NK-92 treated with Interleukin-12 subunit alpha and Interleukin-12 subunit beta, amount 100 ng/mL, for 24 hours (cell line): ENCODE measurements at places on chromosomes 2 and 18.

GRCh38 chr2:14635391-14635871, 2.9 kb downstream of the LRATD1 start:
- no peak for DNase-seq

GRCh38 chr2:171406044-171406443, 27.7 kb downstream of the METTL8 start:
- no peak for DNase-seq

- DNase-seq: no peak
Observed at GRCh38 chr18:3845161-3845560, 395.2 kb downstream of the TGIF1 start.

DNA sequence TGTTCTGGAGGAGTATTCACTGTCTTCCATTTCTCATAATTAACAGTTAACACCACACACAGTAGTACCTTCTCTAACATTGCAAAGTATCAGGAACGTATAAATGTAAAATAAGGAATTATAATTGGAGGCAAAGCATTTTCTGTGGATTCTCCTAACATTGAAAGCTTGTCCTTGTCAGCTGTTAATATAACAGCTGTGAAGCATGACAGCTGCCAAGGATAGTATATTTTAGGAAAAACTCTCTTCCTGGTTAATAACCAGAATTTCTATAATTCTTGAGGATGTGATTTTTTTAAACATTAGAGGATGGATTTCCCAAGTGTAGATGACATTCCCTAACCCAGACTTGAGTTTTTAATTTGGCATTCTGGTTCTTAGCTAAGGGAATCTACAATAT, 110.3 kb downstream of the EPC2 start:
- DNase-seq: no peak

DNA sequence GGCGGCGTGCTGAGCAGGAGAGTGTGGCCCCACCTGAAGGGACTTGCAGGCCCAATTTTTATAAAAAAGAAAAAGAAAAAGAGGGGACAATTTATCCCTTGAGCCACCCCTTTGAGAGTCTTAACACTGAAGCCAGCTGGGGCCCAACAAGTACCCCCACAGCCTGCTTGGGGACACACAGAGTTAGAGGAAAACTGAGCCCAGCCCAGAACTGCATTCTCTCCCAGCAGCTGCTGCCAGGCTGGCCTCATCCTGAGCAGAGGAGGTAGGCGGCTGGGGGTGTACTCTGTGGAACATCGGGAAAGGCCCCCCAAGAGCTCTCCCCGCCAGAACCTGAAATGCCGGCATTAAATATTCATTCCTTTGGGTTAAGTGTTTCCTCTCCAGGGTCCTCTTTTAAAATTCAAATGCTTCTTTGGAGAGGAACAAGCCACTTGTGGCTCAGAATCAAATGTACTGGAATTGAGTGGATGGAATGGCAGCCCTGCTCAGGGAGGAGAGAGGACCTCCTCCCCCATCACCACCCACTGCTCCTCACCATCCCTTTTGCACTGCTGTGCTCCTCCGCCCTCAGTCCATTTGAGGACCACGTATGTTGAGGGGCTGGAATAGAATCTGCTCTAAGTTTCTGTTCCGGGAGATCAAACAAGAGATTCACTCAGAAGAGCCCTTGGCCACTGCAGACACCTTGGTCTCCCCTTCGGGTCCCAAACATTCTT, 45.6 kb downstream of the C1QL2 start:
- no peak for DNase-seq

- no peak for DNase-seq
Observed at GRCh38 chr18:72808680-72809079, 59.1 kb downstream of the NETO1 start.

- DNase-seq: no peak
Observed at GRCh38 chr2:210611466-210611865, 55.1 kb downstream of the CPS1 start.

GRCh38 chr18:14085770-14086457, 46.3 kb downstream of the ZNF519 start:
- DNase-seq: no peak

GRCh38 chr18:38028946-38029345, 463.3 kb upstream of the CELF4 start:
- no peak for DNase-seq

GRCh38 chr2:201208563-201209252, 25.8 kb downstream of the CASP10 start:
- DNase-seq: no peak

DNA sequence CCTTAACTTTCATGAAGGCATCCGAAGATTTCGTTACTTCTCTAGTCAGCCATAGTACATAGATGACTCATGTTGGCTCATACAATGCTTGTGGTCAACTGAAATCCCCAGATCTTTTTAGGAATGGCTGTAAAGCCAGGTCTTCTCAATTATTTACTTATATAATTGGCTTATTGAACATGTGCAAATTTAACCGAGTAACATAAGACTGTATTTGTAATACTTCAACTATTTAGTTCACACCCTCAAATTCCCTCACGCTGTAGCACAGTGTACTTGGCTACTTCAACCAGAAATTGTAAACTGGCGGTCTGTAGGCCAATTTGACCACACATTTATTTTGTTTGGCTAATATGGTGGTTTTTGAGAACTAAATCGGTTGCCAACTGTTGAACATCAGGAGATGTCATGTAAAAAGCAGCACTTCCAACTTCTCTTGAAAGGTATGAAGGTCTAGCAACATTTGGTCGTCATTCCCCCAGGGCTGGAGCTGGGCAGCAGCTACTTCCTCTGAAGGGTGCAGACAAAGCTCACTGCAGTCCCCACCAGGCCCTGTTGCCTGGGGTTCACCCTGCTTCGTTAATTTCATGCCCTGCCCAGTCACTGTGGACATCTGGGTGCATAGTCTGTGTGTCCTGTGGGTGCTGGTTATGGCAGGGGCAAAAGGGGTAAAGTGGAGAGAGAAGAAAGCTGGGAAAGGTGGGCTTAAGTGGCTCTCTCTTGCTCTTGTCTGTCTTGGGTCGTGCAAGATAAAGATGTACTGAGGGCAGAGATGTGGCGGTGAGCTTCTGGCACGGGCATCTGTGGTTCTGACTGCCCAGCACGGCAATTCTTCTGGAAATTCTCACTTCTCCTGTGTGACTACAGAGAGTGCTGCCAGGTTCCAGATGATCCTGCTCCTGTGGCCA, 3.2 kb upstream of the SH3RF3 start:
- no peak for DNase-seq

DNA sequence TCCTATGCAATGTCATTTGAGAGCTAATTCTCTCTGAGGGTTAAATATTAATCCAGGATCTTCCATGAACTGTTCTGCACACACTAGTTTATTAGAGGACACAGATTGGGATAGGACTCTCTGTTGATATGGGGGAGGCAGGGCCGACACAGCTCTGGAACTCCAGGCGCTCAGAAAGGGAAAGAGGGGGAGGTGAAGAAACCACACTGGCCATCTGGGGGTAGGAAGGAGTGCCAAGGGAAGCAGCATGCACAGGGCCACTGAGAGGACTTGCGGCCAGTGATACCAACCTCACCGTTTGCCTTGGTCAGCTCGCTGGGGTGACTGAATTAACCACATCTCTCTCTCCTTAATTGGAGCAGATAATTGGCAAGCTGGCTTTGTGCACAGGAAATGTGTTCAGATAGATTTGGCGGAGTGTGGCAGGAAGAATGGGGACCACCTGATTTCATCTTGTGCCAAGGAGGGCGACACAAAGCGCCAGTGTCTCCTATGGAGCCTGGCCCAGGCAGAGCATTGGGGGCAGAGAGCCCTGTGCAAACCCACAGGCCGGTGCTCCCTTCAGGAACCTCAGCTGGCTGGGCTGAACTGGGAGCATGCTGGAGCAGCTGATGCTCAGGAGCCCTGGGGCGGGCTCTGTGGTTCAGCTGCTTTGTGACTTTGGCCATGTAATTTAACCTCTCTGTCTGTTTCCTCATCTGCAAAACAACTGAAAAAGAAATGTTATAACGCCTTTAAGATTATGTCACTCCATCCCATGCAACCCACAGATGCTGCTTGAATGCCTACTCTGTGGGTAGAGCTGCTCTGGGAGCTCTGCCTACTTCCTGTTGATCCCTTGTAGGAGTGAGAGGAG, 114.7 kb upstream of the STON1 start:
- DNase-seq: no peak

GRCh38 chr2:192288295-192288694, 93.6 kb upstream of the TMEFF2 start:
- DNase-seq: no peak

DNA sequence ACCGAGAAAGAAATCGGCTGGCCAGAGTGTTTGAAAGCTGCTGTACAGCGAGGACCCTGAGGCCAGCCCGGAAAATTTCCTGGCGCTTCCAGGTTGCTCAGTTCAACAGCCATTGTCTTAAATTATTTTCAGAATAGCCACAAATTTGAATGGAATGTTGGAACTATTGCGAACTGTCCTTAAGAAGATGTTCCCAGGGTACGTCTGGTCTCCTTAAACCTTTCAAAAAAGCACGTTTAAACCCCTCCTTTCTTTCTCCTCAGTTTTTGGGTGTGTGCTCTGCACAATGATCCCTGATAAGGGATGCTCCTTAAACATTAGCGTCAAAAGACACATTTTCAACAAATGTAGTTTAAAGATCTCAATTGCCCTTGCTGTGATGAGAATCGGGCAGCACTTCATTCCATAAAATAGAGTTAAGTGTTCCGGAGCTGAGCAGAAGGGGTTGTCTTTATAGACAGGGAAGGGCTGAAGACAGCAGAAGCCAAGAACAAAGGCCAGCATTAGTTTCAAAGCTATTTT, 14.5 kb upstream of the LPIN2 start:
- no peak for DNase-seq

GRCh38 chr2:228845162-228845925, 425.7 kb downstream of the PID1 start:
- DNase-seq: no peak

DNA sequence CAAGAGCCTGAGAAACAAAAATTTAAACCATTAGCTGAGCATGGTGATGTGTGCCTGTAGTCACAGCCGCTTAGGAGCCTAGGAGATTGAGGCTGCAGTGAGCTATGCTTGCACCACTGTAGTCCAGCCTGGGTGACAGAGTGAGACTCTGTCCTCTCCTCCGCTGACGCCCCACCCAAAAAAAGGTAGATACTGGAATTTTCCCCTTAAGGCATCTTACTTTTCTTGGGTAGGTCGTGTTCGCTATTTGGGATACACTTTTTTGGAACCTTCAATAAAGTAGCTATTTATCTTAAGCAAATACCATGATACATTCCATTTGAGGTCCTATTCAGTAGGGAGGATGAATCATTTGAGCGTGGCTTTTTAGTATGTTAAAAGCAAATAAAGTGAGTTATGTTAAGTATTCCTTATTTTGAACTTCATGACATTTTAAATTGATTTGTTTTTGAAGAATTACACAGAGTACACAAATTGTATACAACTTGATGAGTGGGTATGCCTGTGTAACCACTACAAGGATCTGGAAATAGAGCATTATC, 38.7 kb downstream of the RALBP1 start:
- no peak for DNase-seq

- DNase-seq: no peak
Observed at GRCh38 chr2:132884705-132885104, 214.7 kb upstream of the LYPD1 start.

DNA sequence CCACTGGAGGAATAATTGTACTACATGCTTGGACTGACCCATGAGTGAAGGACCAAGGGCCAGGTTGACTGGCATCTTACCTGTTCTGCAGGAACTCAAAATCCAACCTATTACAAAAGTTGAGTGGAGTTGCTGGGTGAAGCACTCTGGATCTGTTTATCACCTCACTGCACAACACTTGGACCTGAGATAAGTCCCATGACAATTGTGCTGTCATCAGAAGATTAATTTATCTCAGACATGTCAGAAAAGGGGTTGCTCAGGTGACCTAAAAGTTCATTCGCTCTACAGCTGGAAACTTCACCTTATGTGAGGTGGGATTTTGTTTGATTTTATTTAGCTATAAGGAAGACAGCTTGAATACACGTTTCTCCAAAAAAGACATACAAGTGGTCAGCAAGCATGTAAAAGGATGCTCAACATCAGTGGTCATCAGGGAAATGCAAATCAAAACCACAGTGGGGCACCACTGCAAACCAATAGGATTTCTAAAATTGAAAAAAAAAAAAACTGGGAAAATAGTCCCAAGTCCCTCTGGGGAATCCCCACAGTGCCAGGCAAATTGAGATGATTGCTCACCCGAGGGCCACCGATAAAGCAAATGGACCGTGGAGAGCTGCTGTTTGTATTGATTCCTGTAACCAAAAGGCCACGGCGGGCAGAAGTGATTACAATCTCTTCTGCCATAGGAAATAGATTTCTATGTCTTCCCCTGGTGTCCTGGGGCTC, 65.8 kb upstream of the SLC35F5 start:
- no peak for DNase-seq

GRCh38 chr2:122210065-122210464, 454.6 kb downstream of the TSN start:
- no peak for DNase-seq

GRCh38 chr2:123563515-123563914, 461.6 kb upstream of the CNTNAP5 start:
- DNase-seq: no peak

- no peak for DNase-seq
Observed at GRCh38 chr2:216661051-216661450, 27.8 kb downstream of the IGFBP2 start.

GRCh38 chr2:173077506-173078177, 2.0 kb downstream of the MAP3K20 start:
- no peak for DNase-seq
